ENCODE measurements at places on chromosomes 3 and 15.

- no peak for DNase-seq
Observed at GRCh38 chr3:155385896-155386625, 92.6 kb upstream of the STRIT1 start.

GRCh38 chr3:14379843-14380242 is 22.6 kb upstream of the SLC6A6 start:
- DNase-seq, result peak; percentile 72

DNA sequence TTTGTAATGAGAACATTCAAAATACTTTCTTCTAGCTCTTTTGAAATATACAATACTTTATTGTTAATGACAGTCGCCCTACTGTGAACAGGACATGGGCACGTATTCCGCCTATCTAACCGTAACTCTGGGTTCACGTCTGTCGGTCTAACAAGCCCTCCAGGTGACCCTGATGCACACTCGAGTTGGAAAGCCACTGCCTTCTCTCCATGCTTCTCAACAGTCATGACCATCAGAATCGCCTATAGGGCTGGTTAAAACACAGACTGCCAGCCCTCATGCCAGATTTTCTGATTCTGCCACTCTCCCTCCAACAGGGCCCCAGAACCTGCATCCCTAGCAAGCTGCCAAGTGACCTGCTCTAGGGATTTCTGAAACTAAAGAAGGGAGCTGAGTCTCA is 140.2 kb downstream of the FOXP1 start:
- DNase-seq, result no peak

- no peak for DNase-seq
Observed at GRCh38 chr3:13110678-13111116, 37.5 kb upstream of the IQSEC1 start.

- no peak for DNase-seq
Observed at GRCh38 chr15:45522328-45523165, at the start of gene SLC30A4. TSS of gene SLC30A4 (minus strand) at chr15:45522755. CDS start at chr15:45522354, 401 bp downstream.

- DNase-seq, result no peak
Observed at GRCh38 chr3:185629554-185630181, 43.6 kb downstream of the SENP2 start.

GRCh38 chr3:143084856-143085731 is 34.5 kb upstream of the CHST2 start:
- no peak for DNase-seq

GRCh38 chr15:87201986-87202385 is 1054.6 kb downstream of the NTRK3 start:
- DNase-seq, result no peak

- no peak for DNase-seq
Observed at GRCh38 chr3:40073310-40074007, 236.0 kb upstream of the EIF1B start.

DNA sequence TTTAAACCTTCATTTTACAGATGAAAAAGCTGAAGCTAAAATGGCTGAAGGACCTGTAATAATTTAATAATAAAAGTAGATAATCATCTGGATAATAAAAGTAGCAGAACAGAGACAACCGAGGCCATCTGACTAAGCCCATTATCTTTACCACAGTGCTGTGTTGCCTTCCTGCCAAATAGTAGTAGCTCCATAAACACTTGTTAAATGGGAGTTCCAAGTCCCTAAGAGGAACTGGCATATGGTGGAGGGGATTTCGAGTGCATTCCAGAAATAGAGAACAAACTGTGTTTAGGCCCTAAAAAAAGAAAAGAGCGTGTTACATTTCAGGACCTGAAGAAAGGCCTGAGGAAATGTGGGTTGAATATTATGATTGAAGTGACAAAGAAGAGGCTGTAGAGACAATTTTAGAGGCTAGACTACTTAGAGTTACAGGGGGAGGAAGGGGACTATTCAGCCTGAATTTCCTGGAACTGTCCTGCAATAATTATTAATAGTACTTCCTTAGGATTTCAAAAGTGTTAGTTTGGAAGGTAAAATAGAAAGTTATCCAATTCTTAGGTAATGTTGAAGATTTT is 424.3 kb downstream of the ROBO2 start:
- no peak for DNase-seq

GRCh38 chr3:58482917-58483636 is 8.8 kb upstream of the KCTD6 start:
- DNase-seq, result no peak

DNA sequence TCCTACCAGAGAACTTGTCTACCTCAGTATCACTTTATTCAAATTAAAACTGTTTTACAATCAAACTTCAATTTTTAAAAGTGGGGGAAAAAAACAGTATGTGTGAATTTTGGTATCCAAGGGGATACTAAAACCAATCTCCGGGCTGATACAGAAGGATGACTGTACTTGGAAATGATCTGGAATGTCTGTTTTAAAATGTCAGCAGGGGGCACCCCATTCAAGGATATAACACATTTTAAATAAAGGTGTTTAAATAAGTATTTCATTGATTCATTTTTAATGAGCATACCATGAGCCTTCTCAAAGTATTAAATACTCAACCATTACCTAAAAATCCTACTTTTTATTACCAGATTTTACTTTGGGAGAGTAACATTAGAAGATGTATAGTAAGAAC is 67.9 kb downstream of the ULK4 start:
- peak; percentile 2 for DNase-seq

DNA sequence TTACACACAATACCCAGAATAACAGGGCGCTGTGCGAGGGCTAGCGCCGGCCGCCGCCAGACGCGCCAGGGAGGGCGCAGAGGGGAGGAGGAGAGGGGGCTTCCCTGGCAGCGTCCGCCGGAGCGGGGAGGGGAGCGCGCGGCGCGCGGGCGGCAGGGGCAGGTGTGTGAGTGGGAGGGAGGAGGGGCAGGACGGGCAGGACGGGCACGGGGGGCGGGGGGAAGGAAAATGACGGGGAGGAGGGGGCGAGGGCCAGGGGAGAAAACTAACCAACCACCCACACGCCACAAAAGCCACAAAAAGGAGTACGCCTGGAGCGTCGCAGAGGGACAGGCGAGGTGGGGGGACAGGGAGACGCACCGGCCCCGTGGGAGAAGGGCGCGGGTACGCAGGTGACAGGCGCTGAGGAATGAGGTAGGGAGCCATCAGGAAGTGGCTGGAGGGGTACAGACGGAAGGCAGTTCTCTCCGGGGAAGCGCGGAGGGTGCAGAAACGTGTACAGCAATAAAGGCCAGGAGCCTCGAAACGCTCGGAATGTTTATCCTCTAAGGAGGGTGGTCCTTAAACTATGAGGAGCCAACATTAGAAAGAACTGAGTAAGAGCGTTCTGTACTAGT is 610 bp upstream of the SATB1 start:
- DNase-seq, result peak; percentile 82

- DNase-seq, result no peak
Observed at GRCh38 chr3:14324224-14324944, 78.0 kb upstream of the SLC6A6 start.

DNA sequence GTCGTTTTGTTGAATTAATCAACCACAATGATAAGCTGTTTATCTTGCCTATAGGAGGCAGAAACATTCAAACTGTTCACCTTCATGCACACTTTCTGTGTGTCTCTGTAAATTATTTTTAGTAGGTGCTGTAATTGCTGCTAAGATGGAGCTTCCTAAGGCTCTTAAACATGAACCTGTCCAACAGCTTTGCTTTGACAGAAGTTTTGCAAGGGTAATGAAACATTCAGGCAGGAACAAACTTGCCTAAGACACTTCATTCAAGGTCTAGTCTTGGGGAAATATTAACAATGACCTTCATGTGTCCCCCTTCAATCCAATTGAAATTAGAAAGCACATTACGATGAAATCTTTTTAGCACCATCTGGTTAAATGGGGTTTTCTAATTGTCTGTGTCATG is 156.1 kb downstream of the DIPK2A start:
- DNase-seq, result no peak

DNA sequence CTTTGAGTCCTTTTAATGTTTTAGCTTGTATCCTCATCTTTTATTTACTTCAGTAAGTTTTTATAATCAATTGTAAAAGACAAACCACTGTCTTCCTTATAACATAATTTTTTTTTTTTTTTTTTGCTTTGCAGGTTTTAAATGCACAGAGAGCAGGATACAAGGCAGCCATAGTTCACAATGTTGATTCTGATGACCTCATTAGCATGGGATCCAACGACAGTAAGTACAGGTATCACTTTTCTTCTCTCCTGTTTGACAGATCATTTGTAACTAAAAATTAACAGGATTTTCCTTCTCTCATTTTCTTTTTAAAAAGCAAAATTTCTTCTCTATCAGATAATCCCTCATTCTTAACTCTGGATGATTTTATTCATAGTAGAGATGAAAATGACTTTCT is 75.4 kb downstream of the PFN2 start:
- no peak for DNase-seq

- no peak for DNase-seq
Observed at GRCh38 chr15:93166675-93167074, 77.7 kb upstream of the RGMA start.

- DNase-seq, result no peak
Observed at GRCh38 chr15:65785151-65785550, 6.9 kb downstream of the DENND4A start.

DNA sequence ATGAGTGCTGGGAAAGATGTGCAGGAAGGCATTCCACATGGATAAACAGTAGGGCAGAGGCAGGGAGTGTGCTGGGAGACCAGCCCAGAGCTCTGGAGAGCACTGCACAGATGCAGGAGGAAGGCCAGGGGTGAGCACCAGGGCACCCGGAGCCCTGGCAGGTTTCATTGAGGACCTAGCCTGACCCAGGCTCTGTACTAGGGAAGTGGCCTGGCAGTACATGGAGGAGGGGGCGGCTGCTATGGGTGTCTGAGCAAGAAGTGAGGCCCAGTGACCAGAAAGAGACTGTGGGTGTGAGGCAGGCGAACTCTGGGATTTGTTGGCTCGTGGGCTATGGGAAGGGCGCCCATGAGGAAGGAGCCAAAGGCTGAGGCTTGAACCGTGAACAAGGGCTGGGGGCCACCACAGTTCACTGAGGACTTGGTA is 139.1 kb downstream of the DNAJB8 start:
- DNase-seq, result no peak

GRCh38 chr15:83721031-83721430 is 67.1 kb downstream of the ADAMTSL3 start:
- DNase-seq, result no peak

- peak; percentile 16 for DNase-seq
Observed at GRCh38 chr15:74631935-74632560, 16.4 kb downstream of the CLK3 start.

DNA sequence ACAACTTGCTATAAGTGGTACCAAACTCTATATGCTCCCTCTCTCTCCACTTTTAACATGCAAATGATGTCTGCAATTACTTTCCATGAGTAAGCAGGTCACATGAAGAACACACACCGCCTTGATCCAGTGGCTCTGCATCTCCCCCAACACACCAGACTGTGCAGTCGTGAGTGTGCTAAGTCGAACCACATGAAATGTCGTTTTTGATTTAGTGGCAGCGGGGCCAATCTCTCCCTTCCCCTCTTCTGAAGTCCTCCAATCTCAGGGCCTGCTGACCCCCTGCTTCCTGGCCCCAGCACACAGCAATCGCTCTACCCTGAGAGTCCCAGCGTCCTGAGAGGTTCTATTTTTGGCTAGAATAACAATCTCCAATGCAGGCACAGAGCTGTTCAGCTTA is 312.5 kb downstream of the SHQ1 start:
- DNase-seq, result no peak

- DNase-seq, result peak; percentile 8
Observed at GRCh38 chr15:66085128-66085527, 168.4 kb downstream of the MEGF11 start.

GRCh38 chr3:177157492-177157891 is 39.8 kb downstream of the TBL1XR1 start:
- DNase-seq, result no peak

GRCh38 chr15:33111041-33111451 is 83.5 kb downstream of the FMN1 start:
- DNase-seq, result no peak

GRCh38 chr3:148757238-148758215 is 59.8 kb downstream of the AGTR1 start:
- DNase-seq, result no peak

DNA sequence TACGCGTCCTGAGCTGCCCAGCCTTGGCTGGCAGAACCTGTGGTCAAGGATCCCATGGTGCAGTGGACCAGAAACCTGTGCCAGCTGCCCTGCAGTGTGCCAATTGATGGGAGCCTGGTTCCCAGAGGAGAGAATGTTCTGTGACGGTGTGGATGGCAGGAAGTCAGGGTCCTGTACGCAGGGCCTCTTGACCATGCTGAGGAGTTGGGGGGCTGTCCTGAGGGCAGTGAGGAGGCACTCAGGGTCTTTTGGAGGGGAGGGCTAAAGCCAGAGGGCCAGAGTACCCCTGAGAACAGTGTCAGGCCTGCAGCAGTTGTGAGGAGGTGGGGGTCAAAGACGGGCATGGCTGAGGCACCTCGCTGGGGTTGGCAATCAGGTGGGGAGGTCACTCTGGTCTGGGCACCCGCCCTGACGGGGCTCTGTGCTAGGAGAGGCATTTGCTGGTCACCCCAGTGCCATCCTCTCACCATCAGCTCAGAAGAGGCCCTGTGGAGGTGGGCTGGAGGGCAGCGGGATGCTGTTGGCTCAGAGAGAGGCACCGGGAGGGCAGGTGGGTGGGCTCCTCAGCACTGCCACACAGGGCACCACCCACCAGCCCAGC is 61.0 kb downstream of the SCN5A start:
- DNase-seq, result no peak
